Pulmonary artery endothelial cell (primary cell): ENCODE measurements at places on chromosomes 2 and 18. TPM values are rescaled to one million over a fixed set of nuclear protein-coding genes. Genes with fewer than 3 reads are reported as not detected.

- DNase-seq: no peak
Measured at GRCh38 chr2:64952096-64952495, 37.1 kb upstream of the SLC1A4 start.

DNA sequence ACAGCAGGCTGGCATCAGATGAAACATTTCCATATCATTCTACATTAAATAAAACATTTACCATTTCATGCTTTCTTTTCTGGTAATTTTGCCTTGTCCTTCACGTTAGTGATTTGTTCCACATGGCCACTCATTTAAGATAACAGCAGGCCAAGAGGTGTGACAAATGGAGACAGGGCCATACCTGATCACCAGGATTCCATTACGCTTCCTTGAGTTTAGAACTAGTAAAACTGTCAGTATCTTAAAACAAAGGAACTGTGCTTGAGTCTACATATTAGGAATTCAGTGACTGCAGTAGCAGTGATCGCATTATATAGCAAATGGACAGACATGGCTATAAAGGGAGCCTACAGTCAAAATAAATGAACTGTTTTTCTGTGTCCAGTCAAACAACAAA lies 155.1 kb upstream of the FSHR start:
- DNase-seq: no peak

DNA sequence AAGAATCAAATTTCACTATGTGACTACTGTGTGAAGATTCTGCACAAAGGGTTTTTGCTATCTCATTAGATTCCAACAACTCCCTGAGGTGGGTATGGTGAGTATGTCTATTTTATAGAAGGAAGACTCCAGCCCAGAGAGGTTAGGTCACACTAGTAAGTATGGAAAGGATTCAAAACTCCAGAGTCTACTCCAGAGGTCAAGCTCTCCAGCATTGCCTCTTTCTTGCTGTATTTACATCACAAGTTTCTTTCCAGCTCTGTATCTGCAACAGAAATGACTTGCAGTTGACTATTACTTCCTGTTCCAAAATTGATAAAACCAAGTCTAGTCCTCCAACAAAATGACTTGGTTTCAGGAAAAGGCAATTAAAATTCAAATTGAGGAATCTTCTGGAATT lies 2.1 kb downstream of the COL4A4 start:
- no peak for DNase-seq

- DNase-seq: no peak
Measured at GRCh38 chr2:105404736-105405135, 5.9 kb upstream of the FHL2 start.

SPDYA gene
- total RNA-seq: 0.79 and 1.0 TPM in 2 replicates

ACTG2 gene
- not detected in 2 replicates for total RNA-seq

POLE4 gene
- total RNA-seq: 17.7 and 23.1 TPM in 2 replicates

- DNase-seq: no peak
Measured at GRCh38 chr2:237863689-237864443, 4.4 kb downstream of the RAMP1 start.

DNA sequence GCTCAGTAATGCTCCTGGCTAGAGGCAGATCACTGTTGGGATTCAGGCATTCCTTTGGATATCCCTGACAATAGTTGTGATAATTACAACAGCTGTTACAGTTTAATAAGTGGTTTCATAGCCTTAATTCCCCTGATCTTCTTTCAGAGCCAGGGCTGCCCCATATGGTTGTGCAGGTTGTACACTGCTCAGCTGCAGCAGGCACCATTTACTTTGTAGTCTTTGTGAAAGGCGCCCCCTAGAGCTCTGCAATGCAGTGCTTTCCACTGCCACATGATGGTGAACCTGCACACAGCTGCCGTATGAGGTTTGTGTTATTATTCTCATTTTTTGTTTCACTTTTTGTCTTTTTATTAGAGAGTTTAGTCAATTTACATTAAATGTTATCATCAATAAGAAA lies 239.1 kb downstream of the KCNS3 start:
- DNase-seq: no peak

DNA sequence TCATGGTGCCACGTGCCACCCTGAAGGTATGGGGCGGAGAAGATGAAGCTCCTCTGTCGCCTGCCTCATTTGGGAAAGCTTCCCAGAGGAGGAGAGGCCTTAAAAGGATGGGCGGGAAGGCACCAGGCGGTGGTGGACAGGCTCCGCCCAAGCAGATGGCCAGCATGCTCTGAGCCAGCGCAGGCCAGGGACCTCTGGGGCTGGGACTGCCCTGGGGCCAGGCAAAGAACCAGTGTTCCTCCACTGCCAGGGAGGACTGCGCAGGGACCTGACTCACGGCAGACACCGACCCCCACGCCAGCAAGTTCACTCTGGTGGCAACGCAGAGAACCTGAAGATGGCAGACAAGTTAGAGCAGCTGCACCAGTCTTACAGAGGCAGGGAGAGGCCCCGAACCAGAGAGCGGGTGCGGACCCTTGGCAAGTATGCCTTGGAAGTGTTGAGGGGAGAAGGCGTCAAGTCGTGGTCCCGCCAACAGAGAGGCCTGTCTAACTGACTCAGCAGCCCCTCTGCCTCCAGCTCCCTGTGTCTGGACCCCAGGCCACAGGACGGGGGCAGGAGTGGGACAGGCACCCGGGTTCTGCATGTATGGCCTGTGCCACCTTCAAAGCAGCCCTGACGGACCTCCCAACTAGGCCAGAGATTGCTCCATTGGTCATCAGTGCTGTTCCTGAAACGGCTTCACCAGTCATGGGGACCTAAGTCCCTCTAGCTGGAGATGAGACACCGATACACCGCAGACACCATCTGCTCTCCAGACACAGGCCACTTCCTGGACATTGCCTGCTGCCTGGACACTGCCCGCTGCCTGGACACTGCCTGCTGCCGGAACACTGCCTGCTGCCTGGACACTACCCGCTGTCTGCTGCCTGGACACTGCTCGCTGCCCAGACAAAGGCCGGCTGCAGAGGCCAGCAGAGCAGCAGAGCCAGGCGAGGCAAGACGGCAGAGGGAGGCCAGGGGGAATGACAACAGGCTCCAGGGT lies 124.7 kb downstream of the HDAC4 start:
- DNase-seq: no peak

GRCh38 chr2:219416938-219417337 lies 1.2 kb upstream of the DES start:
- no peak for DNase-seq

- DNase-seq: no peak
Measured at GRCh38 chr2:160326786-160327185, 126.7 kb upstream of the ITGB6 start.

DNA sequence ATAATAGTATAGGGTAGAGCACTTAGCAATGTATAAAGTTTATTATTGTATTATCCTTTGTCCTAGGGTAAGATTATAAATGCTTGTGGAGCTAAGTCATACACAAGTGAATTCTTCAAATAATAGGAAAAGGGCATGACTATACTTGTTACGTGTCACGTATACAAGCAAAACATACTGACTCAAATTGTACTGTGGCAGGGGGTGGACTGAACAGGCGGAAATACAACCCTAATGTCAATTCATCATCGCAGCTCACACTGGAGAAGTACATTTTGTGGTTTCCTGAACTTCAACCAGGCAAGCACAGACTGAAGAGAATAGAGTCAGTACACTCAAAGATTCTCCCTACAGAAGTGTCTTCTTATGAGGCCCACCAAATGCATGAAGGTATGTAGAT lies 201.0 kb downstream of the MBD2 start:
- peak; percentile 13 for DNase-seq

EML6 gene
- 1.1 and 2.0 TPM in 2 replicates for total RNA-seq

DNA sequence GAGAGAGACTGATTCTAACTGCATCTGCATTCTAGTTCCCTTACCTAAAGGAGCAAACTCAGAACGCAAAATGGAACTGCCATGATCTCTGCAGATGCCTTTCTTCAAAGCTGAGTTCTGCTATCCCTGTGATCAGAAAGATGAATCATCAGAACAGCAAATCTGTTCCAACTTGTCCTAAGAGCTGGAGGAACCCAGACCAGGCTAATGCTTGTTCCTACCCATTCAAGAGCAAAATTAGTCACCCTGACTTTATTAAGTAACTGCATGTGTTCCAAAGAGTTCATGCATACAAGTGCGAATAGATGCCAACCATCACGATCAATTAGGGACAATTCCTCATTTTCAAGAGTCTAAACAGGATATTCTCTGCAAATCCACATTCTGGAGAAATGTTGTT lies 46.5 kb downstream of the MBP start:
- DNase-seq: no peak

DNA sequence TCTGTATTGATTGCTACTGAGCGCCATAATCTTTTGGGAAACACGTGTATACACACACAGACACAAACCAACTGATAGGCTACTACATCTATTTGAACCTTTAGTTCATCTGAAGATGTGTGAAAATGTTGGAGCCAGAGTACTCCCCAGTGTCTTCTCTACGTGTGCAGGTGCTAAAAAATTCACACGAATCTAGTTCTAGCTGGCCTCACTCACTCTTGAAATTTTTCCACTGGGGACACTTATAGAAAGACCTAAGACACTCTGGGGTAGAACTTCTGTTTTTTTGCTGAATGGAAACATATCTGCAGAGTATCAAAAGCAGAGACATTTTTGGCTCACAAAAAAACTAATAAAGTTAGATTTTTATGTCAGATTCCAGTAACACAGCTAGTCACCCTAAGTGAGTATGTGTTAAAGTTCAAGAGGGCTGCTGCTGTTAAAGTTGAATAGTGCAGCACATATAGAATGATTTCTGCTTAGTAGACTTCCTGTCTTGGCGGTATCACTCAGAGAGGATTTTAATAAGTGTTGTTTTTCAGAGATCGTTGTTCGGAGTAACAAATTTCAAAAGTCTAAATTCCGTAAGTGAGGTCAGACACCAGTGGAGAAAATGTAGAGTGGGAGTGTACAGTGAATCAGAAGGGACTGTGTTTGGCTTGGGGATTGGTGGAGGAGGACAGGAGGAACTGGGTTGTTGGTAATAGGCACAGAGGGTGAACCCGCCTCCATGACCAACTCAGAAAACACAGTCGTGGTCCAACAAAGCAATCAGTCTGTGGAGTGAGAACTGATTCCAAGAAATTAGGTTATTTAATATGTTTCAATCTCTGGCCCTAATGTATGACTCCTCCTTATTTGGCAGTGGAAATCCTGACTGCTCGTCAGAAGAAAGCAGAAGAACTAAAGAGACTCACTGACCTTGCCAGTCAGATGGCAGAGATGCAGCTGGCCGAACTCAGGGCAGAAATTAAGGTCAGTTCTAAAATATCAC lies 43.1 kb downstream of the KCTD18 start:
- DNase-seq: no peak

GTF3C2 gene
- 24.5 and 26.9 TPM in 2 replicates for total RNA-seq

- DNase-seq: no peak
Measured at GRCh38 chr2:47307066-47307465, 95.9 kb upstream of the MSH2 start.

- DNase-seq: no peak
Measured at GRCh38 chr18:28880856-28881255, 703.9 kb upstream of the CDH2 start.

DNA sequence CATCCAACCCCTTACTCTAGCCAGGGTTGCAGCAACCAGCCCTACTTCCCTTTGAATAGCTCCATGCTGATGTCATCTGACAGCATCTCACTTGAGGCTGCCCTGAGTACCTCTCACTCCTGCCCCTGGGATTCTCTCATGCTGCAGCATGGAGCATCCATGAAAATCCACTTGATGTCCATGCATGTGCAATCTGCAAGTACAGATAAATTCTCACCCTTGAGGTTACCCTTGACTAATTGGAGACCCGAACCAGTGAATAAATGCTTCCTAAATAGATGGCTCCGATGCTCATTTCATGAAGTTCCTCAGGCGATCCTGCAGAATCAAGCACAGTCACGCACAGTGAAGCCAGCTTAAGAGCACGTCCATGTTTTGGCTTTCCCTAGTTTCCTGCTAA lies 298.3 kb downstream of the RBM43 start:
- no peak for DNase-seq

DNA sequence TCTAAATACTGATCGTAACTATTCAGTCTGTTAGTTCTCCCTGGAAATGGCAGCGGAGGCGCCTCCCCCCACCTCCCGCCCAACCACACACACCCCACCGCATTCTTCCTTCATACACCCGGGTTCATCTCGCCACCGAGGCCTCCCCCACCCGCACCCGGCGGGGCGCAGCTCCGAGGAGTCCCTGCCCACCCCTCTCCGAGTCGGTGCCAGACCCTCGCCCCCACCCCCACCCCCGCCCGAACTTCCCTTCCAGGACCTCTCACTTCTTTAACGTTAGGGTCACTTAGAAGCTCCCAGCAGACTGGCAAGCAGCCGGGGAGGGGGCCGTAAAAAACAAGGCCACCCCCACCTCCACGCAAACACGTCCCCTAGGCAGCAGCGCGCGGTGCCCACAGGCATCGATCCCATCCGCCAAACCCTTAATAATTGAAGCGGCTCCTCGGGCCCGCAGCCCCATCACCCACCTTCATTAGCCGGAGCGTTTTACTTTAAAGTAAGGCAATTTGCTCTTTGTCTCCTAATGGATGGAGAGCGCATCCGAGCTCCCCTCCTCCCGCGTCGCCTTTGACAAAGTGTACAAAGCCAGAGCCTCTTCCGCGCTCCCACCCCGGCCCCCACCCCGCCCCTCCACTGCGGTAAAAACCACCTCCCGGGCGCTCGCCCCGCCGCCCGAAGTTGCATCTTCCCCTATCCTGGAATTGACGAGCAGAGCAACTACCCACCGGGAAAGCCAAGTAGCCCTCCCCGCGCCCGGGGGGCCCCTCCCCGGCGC lies 624 bp downstream of the ZNF516 start:
- DNase-seq: no peak

DNA sequence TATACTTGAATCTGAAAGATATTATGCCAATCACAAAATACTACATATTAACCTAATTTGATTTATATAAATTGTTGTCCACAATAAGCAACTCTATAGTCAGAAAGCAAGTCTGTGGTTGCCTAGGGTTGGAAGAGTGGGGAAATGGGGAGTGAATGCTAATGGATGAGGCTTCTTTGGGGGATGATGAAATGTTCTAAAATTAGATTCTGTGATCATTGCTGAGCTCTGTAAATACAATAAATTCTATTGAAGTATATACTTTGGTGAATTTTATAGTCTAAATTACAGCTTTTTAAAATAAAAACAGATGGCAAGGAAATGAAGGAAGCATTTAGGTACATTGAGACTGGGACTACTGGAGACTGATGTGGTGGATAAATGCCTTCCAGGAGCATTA lies 275.5 kb downstream of the MBD2 start:
- DNase-seq: no peak

CD28 gene
- 0.07 TPM in 2 replicates for total RNA-seq

- peak; percentile 15 for DNase-seq
Measured at GRCh38 chr2:45578056-45578843, 32.8 kb downstream of the SRBD1 start.

DNA sequence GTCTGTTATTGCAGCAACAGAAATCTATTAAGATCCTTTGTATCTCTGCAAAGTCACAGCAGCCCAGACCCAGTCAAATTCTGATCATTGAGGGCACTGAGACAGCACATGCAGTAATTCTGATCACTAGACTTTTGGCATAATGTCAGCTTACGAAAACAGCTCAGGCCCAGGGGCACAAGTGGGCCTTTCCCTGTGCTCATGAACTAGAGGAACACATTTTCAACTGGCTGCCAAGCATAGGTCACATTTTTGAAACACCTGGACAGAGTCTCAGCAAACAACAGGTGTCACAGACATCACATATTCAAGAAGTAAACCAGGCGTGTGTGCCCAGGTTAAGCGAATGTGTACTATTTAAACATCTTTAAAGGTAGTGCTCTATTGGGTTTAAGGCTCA lies 13.7 kb downstream of the DOCK10 start:
- DNase-seq: no peak

IL36RN gene
- not detected in 2 replicates for total RNA-seq

GPR39 gene
- 0.04 TPM in 1 of 2 replicates, not detected in the other for total RNA-seq
